ENCODE measurements at places on chromosomes 7 and 10. TPM values are rescaled to one million over a fixed set of nuclear protein-coding genes. Genes with fewer than 3 reads are reported as not detected.

The LEP gene
- not detected for total RNA-seq

The MSMB gene
- not detected for total RNA-seq

The CROT gene
- total RNA-seq, result 15.3 TPM

The AOAH gene
- total RNA-seq, result 20.8 TPM

The LIPN gene
- total RNA-seq, result not detected

The CUTC gene
- total RNA-seq, result 22.5 TPM

The CFAP58 gene
- total RNA-seq, result 0.15 TPM

The NFKB2 gene
- 313 TPM for total RNA-seq

The GRM3 gene
- total RNA-seq, result not detected

The EN2 gene
- total RNA-seq, result not detected

The NKX1-2 gene
- not detected for total RNA-seq

The PDZD7 gene
- 0.71 TPM for total RNA-seq

The VIPR2 gene
- 0.56 TPM for total RNA-seq

The ARHGAP22 gene
- not detected for total RNA-seq

The RADIL gene
- 0.15 TPM for total RNA-seq

The FOXI2 gene
- total RNA-seq, result not detected

The ACHE gene
- total RNA-seq, result 0.17 TPM

The MAT1A gene
- total RNA-seq, result not detected

The ACBD5 gene
- total RNA-seq, result 18.2 TPM

The C7orf57 gene
- not detected for total RNA-seq

The KDM7A gene
- 29.2 TPM for total RNA-seq

Data from T-helper 1 cell treated with Interleukin-12 subunit alpha and Interleukin-12 subunit beta and Interleukin-4 antibody, amounts not matched to agents 30 ng/mL and 1 ng/mL, for 36 hours (primary cell).